ENCODE measurements at places on chromosomes 2 and 18.

GRCh38 chr2:119179991-119180390 lies 21.4 kb upstream of the C1QL2 start:
- DNase-seq = no peak

GRCh38 chr18:50334546-50335152 lies 40.2 kb upstream of the SKA1 start:
- no peak for DNase-seq

GRCh38 chr2:45169339-45170190 lies 160.3 kb upstream of the SIX2 start:
- no peak for DNase-seq

GRCh38 chr2:12340164-12340563 lies 376.6 kb upstream of the TRIB2 start:
- DNase-seq = no peak

DNA sequence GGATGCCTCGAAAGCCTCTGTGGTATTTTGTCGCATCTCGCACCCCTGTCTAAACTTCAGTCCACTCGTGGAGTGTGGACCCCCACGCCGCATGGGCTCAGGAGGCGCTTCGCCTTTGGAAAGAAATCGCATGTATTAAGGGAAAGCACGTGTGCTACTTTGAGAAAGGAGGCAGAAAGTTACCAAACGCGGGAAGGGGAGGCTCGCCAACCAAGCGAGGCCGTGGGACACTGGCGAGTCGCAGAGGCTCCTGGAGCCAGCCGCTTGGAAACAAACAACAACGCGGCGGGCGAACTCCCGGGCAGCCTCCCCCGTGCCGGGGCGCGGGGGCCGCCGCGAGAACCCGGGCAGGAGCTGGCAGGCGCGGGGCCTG lies 455 bp upstream of the AGAP1 start:
- no peak for DNase-seq

DNA sequence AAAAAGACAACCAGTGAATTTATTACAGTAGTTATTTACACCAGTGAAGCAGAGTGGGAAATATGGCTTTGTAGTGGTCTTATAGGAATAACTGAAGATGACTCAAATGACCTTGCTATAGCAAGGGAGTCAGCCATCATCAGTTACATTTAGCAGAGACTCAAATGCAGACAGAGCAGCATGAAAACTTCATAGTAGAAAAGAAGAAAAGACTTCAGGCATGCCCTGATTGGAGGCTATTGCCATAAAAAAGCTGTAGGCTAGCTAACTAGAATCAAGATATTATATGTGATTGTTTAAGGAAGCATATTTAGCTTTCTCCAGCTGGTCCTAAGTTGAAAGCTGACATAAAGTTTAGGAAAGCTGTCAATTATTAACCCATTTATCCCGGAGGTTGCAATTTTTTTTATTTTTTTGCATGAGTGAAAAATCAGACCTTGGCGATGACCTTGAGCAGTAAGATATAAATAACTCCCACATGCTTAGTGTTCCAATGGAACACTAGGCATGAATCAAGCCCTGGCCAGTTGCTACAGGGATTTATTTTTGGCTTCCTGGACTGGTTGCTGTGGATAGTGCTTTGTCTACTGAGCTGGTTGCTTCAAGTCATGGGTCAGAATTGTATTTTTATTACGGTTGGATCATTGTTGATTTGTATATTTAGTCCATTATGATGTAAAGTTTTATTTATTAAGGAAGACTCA lies 675.6 kb upstream of the VRK2 start:
- DNase-seq = no peak

- DNase-seq = no peak
Observed at GRCh38 chr2:96120091-96120720, 3.8 kb upstream of the ADRA2B start.

DNA sequence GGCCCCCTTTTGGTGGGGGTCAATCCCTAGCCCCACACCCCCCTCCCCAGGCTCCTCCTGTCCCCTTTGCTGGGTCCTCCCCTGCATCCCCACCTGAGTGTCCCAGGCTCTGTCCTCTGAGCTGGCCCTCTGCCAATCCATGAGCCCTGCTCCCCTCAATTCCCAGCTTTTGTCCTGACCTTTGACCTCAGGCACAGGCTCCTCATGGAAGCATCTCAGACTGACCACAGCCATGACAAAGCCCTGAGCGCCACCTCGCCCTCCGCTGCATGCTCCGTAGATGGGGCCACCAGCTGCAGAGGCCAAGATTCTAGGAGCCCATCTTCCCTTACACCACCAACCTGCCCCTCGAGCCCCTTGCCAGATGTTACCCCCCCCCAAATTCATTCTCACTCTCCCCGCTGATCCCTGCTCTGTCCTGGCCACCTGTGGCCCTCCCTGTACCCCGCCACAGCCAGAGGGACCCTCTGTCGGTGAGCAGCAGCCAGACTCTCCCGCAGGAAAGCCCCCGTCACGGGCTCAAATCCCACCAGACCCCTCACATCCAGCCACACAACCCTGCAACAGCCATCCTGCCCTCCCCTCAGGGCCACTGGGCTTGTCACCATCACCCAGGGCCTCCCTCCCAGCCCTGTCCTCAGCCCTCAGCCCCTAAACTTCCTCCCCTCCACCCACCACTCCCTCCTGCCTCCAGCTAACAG lies 206.0 kb downstream of the MGAT5 start:
- no peak for DNase-seq

DNA sequence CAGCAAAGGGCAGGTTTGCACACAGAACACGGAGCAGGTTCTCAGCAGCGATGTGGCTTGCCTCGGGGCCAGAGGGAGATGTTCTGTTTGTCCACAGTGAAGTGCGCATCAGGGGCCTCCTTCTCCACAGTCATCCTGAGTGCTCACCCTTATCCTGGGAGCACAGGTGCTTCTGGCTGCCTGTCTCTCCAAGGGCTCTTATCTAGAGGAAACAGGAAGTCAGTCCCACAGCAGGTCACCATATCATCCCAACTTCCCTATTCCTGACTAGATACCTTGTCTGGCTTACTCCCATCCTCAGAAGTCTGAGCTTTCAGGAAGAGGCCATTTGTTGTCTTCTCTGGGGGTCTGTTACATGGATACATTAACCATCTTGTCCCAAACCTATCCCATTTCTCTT lies at the start of gene CD207:
Gene CD207 (minus strand): TSS at position 174 of the 400 bp plus-strand sequence. CDS start 40 bp downstream, at position 134.
- no peak for DNase-seq

- DNase-seq = no peak
Observed at GRCh38 chr2:131572175-131572574, 44.5 kb downstream of the CCDC74A start.

DNA sequence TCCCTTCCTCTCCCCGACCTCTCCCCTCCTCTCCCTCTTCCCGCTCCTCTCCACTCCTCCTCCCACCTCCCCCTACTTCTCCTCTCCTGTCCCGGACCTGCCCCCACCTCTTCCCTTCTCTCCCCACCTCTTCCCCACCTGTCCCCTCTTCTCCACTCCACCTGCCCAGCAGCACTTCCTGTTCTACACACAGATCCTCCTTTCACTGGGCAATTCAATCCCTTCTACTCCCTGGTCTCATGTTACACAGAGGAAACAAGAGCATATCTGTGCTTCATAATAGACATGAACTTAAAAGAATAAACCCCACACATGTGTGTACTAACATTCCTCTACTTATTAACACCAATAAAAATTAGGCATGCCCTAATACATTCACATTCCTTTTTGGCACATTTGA lies 34.8 kb downstream of the TIMM21 start:
- no peak for DNase-seq

- DNase-seq = no peak
Observed at GRCh38 chr2:152251811-152252210, 76.2 kb upstream of the STAM2 start.

- DNase-seq = no peak
Observed at GRCh38 chr2:108395155-108395554, 17.4 kb downstream of the SULT1C4 start.

GRCh38 chr2:19846567-19846966 lies 55.2 kb downstream of the TTC32 start:
- DNase-seq = no peak

DNA sequence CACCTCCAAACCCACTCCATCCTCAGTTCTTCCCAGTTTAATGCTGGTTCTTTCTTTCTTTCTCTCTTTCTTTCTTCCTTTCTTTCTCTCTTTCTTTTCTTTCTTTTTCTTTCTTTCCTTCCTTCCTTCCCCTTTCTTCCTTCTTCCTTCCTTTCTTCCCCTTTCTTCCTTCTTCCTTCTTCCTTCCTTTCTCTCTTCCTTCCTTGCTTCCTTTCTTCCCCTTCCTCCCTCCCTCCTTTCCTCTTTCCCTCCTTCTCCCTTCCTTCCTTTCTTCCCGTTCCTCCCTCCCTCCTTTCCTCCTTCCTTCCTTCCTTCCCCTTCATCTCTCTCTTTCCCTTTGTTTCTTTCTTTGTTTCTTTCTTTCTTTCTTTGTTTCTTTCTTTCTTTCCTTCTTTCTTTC lies 50.9 kb downstream of the PDCL3 start:
- DNase-seq = no peak

DNA sequence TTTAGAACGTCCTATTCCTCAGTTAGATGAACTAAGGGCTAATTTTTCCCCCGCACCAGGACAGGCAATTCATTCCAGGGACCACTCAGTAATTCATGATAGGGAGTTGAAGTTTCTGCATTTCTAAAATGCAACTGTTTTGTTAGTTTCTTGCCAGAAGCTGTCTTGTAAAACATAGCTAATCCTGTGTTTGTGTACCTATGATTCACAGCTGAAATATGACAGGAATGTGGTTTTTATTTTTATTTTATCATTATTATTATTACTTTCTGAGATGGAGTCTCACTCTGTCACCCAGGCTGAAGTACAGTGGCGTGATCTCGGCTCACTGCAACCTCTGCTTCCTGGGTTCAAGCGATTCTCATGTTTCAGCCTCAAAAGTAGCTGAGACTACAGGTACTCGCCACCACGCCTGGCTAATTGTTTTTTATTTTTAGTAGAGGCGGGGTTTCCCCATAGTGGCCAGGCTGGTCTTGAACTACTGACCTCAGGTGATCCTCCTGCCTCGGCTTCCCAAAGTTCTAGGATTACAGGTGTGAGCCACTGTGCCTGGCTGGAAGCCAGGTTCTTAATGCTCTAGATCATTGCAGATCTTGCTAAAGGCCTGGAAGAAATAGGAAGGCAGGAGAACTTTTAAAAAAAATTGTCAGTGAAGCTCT lies 154.8 kb upstream of the FHL2 start:
- no peak for DNase-seq

DNA sequence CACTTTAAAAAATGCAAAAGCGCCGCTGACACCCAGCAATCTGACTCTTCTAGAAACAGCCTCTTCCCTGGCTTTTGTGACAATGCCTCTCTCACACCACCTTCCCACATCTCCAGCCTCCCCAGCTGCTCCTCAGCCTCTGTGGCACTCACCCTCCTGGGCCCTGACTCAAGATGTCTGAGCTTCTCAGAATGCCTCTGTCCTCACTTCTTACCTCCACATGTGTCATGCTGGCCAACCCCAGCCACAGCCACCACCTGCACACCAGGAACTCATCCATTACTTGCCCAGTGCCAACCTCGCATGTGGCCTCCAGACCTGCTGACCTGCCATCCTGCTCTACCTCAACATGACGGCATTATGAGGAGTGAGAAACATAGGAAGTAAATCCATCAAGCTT lies 249.8 kb upstream of the RAB6C start:
- no peak for DNase-seq

DNA sequence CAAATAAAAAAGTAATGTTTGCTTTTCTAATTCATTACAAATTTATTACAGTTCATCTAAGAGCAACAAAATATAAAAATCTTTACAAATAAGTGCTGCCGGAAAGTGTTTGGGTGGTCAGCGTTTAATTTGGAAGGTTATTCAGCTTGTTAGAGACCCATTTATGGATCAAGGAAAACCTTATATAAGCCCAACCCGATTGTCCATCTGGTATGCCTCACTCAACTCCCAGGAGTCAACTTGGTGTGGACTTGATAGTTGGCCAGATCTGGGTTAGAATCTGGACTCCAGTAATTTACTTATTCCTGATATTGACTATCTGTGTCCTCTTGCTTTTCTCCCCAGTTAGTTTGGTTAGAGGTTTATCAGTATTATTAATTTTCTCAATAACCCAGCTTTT lies 106.2 kb downstream of the KCTD1 start:
- DNase-seq = no peak

DNA sequence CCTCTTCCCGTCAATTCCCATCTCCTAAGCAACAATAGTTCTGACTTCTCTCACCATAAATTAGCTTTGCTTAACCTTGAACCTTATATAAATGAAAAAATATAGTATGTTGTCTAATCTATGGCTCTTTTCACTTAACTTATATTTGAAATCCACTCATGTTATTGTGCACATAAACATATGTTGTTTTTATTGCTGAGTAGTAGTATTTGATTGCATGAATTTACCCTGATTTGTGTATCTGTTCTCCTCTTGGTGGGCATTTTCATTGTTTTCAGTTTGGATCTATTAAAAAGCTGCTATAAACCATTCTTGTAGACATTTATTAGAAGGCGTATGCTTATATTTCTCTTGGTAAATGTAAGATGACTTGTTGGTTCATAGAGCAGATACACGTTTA lies 874.3 kb upstream of the ZEB2 start:
- no peak for DNase-seq
